AG04450 (cell line): ENCODE measurements at places on chromosomes 6 and 20.

GRCh38 chr6:134272374-134272773 lies 45.5 kb downstream of the SGK1 start:
- DNase-seq, result no peak

DNA sequence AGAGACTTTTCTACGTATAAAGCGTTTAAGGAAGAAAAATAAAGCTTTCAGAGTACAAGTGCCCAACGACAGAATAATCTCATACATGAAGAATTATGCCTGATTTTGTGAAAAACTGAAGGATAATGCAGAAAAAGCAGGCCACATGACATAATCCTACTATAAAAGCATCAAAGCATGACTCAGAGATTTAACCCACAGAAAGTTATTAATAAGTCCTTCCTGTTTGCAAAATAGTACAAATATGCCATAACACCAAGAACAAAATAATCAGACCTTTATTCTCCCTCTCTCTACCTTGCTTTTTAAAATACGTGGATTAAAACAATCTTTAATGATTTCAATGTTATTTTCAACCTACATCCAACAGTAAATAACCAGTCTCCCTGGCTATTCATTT lies 118.6 kb upstream of the BCLAF1 start:
- DNase-seq, result no peak

- no peak for DNase-seq
Measured at GRCh38 chr6:122953766-122954165, 42.3 kb upstream of the CLVS2 start.

- no peak for DNase-seq
Measured at GRCh38 chr20:38267901-38268514, 7.5 kb upstream of the KIAA1755 start.

- no peak for DNase-seq
Measured at GRCh38 chr6:149560736-149561135, 5.4 kb upstream of the GINM1 start.

- DNase-seq, result no peak
Measured at GRCh38 chr6:170460641-170461040, 92.5 kb downstream of the PSMB1 start.

- no peak for DNase-seq
Measured at GRCh38 chr20:24825591-24825990, 123.5 kb upstream of the CST7 start.

- DNase-seq, result no peak
Measured at GRCh38 chr6:17486680-17487079, 93.3 kb downstream of the CAP2 start.

DNA sequence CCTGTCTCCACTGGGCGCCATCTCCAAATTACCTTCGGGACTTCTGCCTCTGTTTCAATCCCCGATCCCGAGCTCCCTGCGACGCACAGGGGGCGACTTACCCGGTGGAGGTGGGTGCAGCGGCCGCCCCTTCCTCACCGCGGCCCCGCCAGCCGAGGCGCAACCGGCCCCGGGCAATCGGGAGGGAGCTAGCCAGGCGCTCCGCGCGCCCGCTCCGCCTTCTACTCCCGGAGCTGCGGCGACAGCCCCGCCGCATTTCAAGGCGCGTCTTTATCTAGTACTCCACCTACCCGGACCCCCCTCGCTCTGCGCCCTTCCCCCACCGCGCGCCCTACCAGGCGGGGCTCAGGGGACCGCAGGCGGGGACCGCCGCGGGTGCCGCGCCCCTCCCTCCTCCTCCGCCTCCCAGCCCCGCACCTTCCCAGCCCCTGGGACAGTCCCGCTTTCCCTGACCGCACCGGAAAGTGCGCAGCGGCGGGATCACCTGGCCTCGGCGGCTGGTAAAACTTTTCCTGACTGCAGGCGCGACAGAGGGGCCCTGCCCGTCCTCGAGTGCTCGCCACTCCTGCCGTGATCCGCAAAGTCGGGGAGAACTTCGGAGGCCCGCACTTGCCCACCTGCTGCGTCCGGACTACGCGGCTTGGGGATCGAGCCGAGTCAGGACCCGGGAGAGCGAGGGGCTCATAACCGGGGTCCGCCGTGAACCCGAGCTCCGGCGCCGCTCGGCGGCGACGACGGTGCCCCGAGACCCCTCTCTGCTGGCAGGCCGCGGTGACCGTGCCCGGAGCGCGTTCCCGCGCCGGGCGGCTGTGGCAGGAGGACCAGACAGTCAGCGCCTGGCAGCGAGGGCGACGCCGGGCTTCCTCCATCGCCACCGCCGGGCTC lies 8.0 kb upstream of the NKX2-2 start:
- no peak for DNase-seq

GRCh38 chr20:44135012-44135412 lies 52.0 kb downstream of the JPH2 start:
- no peak for DNase-seq

DNA sequence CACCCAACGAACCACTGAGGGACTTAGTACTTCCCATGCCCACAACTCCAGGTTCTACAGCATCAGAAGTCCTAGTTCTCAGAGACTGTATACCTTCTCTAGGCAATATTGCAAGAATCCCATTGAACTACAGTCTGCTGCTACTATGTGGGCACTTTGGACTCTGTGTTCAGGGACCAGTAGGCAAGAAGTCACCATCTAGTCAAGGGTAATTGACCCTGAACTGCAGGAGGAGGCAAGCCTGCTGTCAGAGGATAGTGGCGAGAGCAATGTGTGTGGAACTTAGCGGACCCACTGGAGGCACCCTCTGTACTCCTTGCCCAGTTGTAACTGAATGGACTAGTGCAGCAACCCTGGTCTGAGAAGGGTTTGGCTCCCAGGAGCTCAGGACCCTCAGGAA lies 15.7 kb downstream of the HEBP2 start:
- DNase-seq, result no peak

DNA sequence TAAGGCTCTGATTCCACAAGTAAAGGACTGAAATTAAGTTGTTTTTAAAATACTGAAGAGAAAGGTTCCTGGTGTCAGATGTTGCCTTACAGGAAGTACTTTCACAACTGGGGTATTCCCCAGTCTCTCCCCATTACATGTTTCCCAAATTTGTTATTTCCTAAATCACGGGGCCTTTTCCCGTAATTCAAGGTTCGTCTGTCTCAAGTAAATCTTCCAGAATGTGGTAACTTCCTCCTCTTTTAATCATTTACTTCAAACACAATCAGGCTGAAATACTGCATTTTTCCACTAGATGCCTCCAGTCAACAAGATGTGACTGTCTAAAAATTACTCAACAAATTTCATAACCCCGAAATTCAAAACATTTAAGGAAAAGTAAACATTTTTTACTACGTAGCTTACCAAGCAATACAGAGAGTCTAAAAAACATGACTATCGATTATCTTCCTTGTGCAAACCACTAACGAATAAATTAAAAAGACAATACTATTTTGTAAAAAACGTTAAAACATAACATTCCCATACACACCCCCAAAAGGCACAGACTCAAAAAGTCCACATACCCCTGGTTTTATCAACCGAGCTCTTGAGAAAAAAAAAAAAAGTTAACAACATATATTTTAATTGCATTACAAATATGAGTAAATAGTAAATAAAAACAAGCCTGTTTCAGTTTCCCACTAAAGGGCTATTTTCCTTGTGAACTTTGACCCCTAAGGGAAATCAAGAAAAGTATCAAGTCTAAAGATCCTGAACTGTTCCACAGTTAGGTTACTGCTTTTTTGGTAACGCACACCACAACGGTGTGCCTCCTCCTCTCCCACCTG lies 1.7 kb downstream of the SOD2 start:
- peak; percentile 81 for DNase-seq

- peak; percentile 94 for DNase-seq
Measured at GRCh38 chr20:1830240-1830639, 65.0 kb upstream of the SIRPA start.

DNA sequence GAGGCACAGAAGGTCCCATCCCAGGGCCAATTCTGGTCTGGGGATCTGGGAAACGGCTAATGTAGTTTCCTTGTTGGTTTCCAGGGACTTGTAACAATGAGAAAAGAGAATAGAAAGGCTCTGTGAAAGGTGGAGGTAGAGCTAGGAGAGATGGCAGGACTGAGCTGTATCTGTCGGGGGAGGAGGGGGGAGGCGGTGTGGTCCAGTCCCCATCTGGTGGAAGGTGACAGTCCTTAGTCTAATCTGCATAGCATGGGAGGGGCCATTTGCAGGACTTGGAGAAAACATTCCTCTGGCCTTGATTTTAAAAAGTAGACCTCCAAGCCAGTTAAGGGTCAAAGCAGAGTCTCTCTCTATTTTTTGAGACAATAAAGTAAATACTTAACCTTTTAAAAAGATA lies 137.1 kb downstream of the DNAH8 start:
- DNase-seq, result no peak

GRCh38 chr6:36349240-36349639 lies 12.6 kb upstream of the BNIP5 start:
- no peak for DNase-seq

- DNase-seq, result no peak
Measured at GRCh38 chr6:44257753-44258324, 511 bp upstream of the SLC35B2 start.

DNA sequence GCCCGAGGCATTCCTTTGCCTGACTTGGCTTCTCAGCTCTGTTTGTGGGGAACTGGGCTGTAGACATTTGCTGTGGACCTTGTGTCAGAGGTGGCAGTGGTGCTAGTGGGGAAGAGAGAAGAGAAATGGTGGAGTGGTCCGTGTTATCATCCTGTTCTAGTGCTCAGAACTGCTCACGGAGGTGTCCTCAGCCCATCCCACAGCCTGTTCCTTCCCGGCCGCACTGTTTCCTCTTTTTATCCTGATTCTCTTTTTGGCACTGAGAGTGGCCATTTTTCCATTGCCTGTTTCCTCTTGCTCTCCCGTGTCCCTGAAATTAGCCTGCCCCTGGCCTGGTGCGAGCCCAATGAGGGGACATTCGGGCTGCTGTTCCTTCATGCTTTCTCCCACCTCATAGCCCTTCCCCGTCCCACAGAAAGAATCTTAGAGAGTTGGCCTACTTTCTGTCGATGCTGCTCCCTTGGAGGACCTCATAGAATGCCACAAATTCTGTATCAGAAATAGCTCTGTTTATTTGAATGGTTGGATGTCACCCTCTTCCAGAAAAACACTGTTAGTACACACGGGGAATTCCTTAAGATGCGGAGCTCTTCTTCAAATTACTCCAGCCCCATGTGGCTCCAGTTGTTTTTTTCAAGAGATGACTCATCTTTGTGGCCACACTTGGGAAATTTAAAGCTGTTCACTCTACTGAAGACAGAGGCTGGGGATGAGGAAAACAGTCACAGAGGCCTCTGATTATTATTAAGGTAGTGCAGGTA lies 26.1 kb downstream of the FARS2 start:
- peak; percentile 55 for DNase-seq

DNA sequence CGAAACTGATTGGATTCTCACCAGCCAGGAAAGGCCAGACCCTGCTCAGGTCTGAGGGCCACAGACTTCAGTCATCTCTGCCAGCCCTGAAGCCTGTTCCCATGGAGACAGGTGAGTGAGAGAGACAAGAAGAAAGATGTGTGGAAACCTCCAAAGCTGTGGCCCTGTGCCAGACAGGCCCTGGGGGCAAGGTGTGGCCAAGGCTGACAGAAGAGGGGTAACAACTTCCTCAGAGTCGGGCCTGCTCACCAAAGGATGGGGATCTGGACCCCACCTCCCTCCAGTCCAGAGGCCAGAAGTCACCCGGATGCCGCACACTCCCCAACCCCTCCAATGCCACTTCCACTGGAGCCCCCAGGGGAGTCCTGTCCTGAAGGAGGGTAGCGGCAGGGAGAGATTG lies 73.6 kb downstream of the MDGA1 start:
- no peak for DNase-seq

DNA sequence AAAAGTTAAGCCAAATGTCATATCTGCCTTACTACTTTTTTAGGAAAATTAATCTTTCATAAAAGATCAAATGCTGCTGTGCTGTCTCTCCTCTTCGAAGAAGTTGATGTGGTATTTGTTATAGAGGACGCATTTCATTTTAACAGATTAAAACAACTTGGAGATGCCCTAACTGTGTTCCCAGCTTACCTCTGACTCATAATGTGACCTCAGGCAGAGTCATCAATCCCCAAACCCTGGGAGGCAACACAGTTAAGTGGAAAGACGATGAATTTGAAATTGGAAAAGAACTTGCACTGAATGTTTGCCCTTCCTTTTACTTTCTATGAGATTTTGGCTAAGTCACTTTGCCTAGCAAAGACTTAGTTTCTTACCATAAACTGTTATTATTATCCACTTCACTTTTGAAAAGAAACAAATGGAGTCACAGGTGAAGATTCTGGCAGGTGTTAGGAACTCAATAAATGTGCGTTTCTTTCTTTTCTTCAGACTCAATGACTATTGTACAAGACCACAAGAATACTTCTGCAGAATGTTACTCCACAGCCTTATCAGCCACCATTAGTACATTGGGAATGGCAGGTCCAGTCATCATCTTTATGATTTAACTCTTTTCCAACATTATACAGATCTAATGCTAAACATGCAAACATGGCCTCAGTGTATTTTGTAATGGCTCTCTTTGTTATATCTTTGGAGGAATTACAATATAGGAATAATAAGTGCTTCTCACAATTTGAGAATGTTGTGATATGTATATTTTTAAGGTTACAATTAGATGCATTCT lies 102.6 kb downstream of the COL21A1 start:
- DNase-seq, result no peak

- DNase-seq, result no peak
Measured at GRCh38 chr6:114144887-114145851, 174.2 kb upstream of the HDAC2 start.

DNA sequence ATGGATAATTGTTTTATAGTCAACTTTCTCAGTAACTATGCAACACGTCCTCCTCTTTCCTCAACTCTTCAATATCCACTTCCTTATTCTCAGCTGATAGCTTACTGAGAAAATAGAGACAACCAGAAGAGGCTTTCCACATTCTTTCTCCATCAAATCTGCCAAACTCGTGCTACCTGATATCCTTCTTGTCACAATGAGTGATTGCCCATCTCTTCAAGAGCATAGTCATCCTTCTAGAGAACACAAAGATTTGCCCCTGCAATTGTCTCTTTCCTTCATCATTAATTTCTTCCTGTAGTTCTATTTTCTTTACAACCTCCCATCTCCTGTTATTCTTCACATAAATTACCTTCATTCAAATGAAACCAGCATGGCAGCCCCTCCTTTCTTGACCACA lies 75.9 kb upstream of the RGS17 start:
- no peak for DNase-seq

GRCh38 chr6:168078175-168078942 lies 653 bp downstream of the FRMD1 start:
- no peak for DNase-seq

- no peak for DNase-seq
Measured at GRCh38 chr6:14922706-14923460, 323.0 kb upstream of the JARID2 start.

GRCh38 chr6:157219201-157220200 lies 103.8 kb downstream of the TMEM242 start:
- no peak for DNase-seq

- DNase-seq, result no peak
Measured at GRCh38 chr6:84867521-84867920, 103.1 kb upstream of the TBX18 start.

GRCh38 chr6:7207720-7208119 lies 100.0 kb downstream of the RREB1 start:
- DNase-seq, result no peak

DNA sequence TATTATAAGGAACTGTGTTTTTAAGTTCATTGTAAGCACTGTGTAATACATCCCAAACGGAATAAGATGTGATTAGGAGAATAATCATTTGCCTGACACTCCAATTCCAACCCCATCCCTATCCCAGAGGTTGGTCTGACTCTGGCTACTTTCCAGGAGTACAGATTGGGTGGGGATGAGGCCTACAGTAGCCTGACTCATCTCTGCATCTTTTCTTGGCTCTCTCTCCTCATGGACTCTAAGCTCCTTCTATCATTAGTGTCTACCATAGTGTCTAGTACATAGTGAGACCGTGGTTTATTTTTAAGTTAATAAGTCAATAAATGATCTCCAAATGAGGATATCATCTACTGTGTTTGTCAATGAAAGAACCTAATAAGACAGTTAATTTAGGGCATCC lies 92.2 kb upstream of the CNKSR3 start:
- DNase-seq, result no peak
